NCI-H510A (cell line): ENCODE measurements at places on chromosomes 16 and 17.

DNA sequence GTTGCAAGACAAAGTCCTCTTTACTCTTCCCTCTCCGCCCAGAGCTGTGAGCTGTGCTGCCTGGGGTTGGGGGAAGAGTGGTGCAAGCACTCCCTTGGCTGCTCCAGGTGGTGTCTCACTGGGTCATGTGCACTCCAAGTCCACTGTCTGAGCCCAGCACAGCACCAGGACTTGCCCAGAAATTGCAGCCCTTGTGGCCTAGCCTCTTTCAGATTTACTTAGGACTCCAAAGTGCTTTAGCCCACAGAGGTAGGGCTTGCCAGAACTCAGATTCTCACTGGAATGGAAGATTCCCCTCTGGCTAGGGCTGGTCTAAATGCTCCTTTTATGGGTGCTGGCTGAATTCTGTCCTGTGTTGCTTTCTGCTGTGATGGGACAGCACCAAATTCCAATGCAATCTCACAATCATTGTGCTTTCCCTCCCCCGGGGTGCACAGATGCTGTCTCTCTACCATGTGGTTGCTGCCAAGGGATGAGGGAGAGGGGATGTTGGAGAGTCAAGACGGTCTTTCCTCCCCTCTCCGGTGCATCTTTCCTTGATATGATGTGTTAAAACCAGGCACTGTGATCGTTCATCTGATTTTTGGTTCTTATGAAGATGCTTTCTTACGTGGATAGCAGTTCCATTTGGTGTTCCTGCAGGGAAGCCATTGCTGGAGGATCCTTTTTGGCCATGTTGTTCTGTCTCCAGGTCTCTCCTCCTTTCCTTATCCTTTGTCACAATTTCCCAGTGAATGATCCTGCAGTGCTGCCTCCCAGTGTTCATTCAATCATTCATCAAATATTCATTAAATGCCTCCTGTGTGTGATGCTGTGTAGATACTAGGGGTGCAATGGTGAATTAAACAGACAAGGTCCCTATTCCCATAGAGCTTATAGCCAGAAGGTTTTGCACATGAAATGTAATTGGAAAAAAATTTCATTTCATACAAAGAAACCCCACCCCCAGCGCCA, 216.3 kb downstream of the SPECC1 start:
- DNase-seq, result no peak

DNA sequence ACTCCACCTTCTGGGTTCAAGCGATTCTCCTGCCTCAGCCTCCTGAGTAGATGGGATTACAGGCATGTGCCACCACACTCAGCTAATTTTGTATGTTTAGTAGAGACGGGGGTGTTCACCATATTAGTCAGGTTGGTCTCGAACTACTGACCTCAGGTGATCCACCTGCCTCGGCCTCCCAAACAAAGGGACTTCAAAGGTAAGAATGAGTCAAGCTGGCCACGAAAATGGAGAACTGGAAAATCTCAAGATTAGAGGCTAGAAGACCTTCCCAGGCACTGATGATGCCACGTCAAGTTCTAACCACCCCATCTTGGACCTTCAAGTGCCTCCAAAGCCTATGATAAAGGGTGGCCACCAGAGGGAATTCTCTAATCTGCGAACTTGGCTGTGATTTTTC, 1.3 kb upstream of the CCL15 start:
- DNase-seq, result no peak

DNA sequence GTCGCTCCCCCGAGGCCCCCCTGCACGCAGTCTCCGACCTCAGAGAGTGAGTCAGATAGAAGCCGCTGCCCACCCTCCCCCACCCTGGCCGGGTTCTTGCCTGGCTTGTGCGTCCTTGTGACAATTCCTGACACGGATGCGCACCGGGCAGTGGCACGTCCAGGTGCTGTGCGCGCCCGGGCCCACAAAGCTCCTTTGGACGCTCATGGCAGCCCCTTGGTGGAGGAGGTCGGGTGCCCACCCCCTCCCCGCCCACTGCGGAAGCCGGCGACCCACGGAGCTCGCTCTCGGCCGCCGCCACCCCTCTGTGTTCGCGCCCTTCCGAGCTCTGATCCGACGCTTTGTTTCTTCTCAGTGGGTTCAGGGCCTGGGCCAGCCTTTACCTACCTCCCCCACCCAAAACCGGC, 662 bp upstream of the TUBB3 start:
- no peak for DNase-seq

GRCh38 chr16:56732366-56732765, 2.4 kb downstream of the NUP93 start:
- no peak for DNase-seq

DNA sequence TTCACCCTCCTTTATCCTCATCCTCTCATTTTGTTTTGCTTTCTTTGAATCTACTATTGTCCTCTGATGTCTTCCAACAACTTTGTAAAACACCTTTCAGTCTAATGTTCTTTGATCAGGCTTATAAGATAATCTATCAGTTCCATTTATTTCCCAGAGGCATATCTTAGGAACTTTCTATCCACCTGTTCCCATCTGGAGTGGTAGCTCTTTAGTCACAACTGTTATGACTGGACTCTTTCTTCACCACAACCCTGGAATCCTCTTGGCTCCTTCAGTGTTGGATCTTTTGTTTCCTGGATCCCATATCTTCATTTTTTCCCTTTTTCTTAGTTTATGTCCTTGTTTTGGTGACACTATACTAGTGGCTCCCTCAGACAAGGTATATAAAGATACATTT, 23.5 kb downstream of the RPS6KB1 start:
- DNase-seq, result no peak

- DNase-seq, result no peak
These were observed 74.6 kb downstream of the TMC6 start for GRCh38 chr17:78053777-78054468.

GRCh38 chr17:31251105-31251969, 45.7 kb downstream of the OMG start:
- DNase-seq, result no peak

DNA sequence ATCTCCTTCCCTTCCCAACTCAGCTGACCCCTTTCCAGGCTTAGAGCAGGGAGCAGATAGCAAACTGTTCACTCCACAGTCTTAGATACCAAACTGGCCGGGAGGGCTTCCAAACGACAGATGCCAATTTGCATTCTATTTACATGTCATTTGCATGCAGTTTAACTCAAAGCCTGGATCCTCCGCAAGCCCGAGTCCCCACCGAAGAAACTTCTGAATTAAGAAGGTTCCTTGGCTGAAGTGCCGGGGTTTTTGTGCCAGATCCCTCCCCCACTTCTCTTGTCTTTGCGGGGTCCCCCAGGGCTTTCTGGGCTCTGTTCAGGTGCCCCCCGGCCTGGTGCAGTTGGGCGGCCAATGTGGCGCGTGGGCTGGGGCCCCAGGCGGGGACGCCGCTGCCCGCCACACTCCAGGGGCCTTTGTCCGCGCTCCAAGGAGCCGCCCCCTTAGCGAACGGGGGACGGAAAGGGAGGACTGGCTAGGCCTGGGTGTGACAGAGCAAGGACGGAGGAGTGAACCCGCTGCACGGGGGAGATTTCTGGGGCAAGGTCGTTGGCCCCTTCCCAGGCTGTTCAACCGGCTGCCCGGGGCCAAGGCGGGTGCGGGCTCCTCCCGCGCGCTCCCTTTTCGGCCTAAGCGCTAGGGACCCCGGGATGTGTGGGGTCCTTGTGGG, 1.2 kb downstream of the GPRC5B start:
- no peak for DNase-seq

DNA sequence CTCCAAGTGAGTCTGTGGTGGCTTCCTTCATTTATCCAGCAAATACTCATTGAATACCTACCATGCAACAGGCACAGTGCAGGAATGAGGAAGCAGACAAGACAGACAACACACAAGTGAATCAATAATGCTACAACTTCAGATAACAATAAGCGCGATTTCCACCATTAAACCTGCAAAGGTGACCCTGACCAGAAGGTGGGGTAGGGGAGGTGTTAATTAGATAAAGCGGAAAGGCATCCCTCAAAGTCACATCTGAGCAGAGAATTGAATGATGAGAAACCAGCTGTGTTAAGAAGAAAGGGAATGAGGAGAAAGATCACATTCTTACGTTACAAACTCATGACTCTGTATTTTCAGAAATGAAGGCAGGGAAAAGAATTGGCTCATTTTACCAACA, 26.3 kb downstream of the ZZEF1 start:
- no peak for DNase-seq

- no peak for DNase-seq
These were observed 736 bp downstream of the SPATA20 start for GRCh38 chr17:50547736-50548083.

DNA sequence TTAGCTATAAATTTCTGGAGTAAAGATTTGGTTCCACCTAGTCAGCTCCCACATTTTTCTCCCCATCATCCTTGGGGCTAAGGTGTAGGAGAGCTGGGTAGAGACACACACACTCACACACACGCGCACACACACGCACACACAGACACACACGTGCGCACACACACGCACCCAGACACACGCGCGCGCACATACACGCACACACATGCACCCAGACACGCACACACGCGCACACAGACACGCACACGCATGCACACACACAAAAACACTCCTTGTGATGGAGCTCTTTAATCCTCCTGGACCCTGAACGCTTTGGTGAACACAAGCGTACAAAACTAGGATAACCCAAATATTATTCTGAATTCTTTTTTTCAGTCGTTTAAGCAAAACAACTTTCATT, 253.6 kb downstream of the C16orf95 start:
- DNase-seq, result no peak

DNA sequence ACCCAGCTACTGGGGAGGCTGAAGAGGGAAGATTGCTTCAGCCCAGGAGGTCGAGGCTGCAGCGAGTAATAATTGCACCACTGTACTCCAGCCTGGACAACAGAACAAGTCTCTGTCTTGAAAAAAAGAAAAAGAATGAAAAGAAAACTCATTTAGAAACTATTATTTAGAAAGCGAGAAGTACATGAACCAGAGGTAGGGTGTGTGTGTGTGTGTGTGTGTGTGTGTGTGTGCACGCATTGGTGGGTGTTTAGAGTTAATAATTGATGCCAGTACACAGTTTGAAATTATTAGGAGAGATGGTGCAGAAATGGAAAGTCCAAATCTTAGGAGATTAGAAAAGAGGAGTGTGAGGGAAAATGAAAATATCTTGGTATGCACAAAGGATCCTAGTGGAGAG, 106.6 kb downstream of the MRTFB start:
- DNase-seq, result no peak

DNA sequence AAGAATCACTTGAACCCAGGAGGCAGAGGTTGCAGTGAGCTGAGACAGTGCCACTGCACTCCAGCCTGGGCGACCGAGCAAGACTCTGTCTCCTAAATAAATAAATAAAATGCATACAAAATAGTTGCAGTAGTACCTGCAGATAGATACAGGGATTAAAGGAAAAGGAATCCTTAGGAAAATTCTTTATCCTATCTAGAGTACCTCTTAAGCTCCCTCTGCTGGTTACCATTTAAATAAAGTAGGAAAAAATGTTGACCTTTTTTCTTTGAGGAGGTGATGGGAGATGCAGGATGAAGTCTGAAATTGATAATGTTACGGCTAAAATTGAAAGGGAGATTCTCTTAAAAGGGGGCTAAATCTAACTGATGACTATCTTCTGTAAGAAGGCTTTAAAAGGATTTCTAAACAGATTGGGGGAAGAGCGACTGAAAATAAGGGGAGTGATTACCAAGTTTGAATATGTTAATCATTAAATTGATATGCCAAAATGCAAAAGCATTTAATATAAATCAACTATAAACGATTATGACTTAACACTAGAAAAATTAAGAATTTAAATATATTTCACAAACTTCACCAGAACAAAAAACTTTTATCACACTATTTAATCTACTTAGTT, 29.4 kb downstream of the C16orf87 start:
- DNase-seq, result no peak

DNA sequence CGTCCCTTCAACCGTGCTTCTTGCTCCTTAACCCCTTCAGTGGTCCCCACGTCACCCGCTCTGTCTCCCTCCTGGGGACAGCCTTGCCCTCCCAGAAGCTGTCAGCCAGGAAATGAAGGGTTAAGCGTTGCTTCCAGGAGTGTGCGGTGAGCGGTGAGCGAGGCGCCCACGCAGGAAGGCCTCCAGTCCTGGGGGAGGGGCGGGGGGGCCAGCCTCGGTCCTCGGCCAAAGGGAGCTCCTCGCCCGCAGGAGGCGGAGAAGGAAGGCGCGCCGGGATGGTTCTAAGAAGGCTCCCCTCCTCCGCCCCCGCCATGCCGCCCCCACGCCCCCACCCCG, 2.3 kb downstream of the RBFOX3 start:
- DNase-seq, result no peak

DNA sequence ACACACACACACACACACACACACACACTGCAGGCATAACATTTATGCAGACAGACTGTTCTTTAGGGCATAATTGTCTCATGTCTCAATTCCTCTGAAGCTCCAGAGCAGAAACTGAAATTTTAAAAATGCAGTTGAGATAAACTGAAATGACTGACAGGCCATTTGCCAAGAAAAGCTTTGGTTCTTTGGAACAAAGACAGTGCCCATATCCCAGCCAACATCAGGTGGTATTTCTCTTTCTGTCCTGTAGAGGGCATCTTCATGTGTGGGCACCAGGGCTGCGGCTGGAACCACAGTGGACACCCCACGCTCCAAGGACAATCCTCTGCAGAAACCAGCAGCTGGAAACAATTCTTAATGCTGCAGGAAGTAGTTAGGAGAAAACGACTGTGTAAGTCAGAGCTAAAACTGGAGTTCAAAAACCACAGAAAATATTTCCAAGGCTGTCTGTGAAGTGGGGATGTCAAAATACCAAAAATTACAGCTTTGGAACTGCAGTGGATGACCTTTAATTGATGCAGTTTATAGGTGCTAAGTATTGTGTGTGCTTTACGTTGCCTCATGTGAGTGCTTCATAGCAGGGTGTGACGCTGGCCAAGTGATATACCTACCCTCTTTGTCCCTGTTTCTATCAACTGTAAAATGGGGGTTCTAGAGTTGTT, 10.6 kb upstream of the MEFV start:
- DNase-seq, result no peak

GRCh38 chr17:40063187-40063771, 514 bp downstream of the THRA start:
- no peak for DNase-seq

DNA sequence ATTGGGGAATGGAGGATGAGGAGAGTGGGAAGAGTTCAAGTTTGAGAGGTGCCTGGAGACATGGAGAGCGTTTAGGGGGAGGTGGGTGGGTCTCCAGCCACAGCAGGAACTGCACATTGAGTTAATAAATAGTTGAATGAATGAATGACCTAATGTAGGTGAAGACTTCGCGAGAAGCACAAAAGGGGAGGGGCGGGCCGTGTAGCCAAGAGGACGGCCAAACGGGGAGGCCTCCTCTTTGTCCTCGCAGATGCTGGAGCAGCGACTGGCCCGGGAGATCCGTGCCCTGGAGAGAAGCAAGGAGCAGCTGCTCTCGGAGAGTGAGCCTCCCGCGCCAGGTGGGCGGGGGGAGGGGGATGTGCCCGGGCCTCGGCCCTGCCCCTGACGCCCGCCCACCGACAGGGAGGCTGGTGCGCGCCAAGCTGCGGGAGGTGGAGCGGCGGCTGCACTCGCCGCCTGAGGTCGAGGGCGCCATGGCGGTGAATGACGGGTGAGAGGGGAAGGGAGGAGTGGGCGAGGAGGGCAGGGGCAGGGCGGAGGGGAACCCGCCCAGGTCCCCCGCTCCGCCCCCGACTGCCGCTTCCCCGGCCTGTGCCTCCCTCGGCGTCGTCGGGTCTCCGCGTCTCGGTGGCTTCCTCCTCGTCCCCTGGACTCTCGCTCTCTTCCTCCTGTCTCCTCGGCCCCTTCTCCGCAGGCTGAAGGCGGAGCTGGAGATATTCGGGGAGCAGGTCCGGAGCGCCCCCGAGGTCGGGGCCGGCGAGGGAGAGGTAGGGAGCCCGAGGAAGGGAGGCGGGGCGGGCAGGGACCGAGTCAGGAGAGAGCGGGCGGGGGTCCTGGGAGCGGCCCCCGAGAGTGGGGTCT, 12.9 kb downstream of the SYCE1L start:
- peak; percentile 87 for DNase-seq
